Activated CD8-positive, alpha-beta T cell treated with anti-CD3 and anti-CD28 coated beads for 36 hours (primary cell): ENCODE measurements at places on chromosomes 13 and 19. TPM values are rescaled to one million over a fixed set of nuclear protein-coding genes. Genes with fewer than 3 reads are reported as not detected.

OR10H4 gene
- not detected for total RNA-seq

LILRA1 gene
- not detected for total RNA-seq

SPACA4 gene
- not detected for total RNA-seq

LILRA5 gene
- total RNA-seq: not detected

CPB2 gene
- not detected for total RNA-seq

CNFN gene
- not detected for total RNA-seq

MLLT1 gene
- total RNA-seq: 41.4 TPM

TIMM13 gene
- 121 TPM for total RNA-seq

- DNase-seq: no peak
These were observed 19.3 kb downstream of the PPP1R12C start for GRCh38 chr19:55097864-55098715.

- no peak for DNase-seq
These were observed 107.0 kb upstream of the RFC3 start for GRCh38 chr13:33710924-33711323.

DNA sequence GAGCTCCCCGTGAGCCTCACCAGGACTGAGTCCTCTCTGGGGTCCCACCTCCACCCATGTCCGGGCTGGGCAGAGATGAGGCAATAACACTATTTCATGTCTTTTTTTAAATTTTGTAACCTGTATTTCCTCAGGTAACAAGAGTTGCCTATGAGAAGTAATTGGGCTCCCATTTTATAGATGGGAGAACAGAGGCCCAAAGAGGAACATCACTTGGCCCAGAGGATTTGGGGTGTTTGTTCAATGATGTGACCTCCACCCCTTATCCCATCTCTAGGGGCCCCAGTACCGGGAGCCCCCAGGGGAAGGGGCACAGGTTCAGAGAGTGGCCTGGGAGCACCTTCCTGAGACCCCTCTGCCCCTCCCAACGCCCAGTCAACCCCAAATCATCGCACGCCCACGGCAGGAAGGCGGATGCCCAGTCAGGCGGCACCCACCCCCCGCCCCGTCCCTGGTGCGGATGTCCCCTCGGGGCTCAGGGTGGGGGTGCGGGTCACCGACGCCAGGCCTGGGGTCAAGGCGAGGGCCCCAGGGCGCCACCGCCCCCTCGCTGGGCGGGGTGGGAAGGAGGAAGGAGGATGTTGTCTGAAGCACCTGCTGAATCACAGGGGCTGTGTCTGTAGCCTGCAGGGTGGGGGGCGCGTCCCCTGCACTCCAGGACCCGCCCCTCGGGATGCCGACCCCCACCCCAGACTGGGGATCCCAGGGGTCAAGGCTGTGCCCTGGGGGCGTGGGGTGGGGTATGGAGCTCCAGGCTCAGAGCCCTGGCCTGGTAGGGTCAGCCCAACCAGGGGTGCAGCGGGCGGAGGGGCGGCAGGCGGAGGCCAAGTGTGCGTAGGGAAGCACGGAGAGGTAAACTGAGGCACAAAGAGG, 9.0 kb upstream of the CIRBP start:
- peak; percentile 83 for DNase-seq

DNA sequence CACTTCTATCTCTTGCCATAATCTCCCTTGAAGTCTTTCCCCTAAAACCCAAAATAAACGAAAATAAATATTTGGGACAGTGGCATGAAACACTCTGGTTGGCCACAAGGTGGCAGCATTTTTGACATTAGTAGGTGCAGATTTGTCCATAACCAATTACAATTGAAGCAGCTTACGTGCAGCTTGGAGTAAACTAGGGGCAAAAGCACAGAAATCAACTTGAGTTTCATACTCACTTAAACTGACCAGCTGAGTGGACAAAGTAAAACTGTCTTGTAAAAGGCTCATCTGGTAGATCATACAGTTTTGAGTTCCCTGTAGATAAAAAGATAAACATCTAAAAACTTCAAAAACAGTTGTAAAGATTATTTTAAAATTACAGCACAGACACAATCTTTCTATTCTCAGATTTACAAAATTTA, 18.8 kb downstream of the PDCD5 start:
- peak; percentile 52 for DNase-seq

DNA sequence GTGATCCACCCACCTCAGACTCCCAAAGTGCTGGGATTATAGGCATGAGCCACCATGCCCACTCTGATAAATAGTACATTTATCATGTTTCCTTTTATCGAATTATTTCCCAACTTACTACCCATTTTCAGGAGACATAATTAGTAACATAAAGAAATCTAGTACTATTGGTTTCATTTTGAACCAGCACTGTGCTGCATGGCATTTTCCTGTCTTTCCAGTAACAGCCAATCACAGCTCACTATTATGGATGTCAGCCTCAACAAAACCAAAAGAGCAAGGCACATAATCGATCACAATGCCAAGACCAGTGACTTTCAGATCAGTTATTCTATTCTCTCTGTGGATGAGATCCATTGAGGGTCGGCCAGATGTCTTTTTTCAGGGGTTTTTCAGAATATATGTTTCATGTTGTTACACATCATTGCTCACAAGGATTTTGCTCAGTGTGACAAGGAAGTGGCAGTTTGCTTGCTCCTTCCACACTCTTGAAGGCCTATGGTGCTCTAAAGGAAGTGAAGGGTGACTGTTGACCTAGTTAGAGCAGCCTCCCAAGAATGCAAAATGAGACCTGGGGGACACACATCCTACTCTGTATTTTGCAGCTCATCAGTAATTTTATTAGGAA, 233.4 kb downstream of the KCNRG start:
- no peak for DNase-seq

- DNase-seq: no peak
These were observed 112.8 kb downstream of the TDRD3 start for GRCh38 chr13:60509601-60510386.

DNA sequence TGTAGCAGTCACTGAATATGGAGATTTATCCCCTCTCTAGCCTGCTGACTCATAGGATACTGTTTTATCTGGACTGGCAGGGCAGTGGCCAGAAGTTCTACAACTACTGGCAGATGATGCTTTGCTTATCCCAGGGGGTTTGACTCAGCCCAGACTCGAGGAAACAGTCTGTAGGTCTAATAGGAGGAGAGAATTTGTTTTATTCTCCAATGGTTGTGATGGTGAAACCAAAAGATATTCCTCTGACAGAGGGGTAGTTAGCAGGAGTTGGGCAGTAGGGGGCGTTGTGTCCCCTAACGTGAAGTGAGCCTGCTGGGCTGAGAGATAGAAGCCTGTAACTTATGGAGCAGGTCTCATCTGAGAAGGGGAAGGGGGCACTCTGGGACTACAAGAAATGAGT, 74.9 kb downstream of the WTIP start:
- peak; percentile 59 for DNase-seq

GRCh38 chr19:27660428-27660827, 1552.5 kb downstream of the UQCRFS1 start:
- DNase-seq: no peak

DNA sequence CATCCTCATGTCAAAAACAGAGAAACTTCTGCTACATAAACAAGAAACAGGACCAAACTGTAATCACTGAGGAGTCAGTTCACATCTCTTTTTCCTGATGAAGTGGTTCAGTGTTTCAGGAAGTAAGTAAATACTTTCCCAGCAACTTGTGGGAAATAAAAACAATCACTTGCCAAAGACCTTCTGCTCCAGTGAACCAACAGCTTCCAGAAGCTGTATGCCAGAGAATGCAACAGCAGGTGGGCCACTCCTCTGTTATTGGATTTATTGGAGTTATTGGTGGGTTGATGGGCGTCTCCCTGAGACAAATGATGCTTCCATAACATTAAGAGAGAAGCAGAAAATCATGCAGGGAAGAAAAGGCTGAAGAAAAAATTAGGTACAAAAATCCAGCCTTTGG, 9.9 kb downstream of the SLC6A16 start:
- DNase-seq: no peak

DNA sequence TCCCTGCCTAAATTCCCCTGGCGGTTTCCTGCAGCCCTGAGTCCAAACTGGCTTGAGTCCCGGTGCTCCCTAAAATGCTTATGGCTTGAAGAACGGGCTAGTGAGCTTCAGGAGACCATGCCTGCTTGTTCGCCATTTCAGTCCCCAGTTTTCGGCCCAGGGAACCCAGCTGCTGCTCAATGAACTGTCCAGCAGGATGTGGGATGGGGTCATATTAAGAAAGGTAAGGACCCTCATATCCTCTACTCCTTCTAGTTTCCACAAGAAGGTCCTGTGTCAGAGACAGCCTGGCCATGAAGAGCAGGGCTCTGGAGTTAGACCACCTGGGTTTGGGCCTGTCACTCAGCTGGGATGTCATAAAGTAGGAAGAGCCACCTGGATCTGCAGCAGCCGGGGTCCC, 17.0 kb upstream of the SPC24 start:
- DNase-seq: no peak

DNA sequence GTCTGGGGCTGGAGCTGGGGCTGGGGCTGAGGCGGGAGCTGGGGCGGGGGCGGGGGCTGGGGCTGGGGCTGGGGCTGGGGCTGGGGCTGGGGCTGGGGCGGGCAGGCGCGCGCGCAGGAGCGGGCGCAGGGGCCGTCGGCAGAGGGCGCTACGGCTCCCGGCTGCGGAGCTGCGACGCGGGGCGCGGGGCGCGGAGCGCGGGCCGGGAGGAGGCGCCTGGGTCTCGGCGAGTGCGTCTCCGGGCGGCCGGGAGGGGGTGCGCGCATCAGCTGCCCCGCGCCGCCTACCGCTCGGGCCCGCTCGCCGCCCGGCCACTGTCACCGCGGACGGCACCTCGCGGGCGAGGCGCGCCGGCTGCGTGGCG, 422 bp upstream of the MTUS2 start:
- peak; percentile 53 for DNase-seq

DNA sequence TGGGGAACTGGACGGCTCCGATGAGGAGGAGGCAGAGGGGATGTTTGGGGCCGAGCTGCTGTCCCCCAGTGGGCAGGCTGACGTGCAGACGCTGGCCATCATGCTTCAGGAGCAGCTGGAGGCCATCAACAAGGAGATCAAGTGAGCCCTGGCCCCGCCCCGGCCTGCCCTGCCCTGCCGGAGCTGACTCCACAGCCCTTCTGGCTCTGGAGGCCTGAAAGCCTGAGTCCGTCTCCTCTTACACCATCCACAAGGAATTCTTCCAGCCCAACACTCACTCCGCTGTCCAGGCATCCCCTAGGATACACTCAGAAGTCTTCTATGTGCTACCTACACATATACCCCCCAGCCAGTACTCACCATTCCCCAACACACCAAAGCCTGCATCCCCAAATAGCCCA, 17.4 kb downstream of the PPFIA3 start:
- DNase-seq: no peak

GRCh38 chr19:28596561-28597071, 616.3 kb downstream of the UQCRFS1 start:
- DNase-seq: no peak

- no peak for DNase-seq
These were observed 72.3 kb upstream of the RFC3 start for GRCh38 chr13:33745370-33746324.

DNA sequence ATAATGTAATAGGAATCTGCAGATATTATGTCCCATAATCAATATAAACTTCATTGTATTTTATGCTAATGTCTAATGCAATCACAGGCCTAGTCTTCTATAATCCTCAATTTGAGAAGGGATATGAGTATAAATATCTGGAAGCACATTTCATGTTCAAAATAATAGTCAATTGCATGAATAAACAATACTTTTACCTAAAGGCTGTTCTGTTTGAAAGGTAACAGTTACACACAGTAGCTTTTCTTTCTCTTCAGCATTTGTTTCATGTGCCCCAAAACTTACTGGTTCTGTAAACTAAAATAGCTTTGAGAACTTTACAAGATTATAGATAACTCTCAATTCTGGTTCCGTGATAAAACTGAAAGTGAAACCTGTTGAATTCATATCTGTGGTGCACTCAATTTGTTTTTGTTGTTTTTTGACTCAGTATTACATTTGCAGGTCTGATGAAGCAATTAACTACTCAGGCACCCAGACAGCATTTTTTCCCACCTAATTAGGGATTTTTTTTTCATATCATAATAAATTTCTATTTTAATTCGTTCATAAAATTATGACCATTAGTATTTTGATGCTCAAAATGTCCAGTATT, 1193.8 kb downstream of the SLITRK1 start:
- DNase-seq: no peak

- DNase-seq: no peak
These were observed 2.5 kb downstream of the RPS9 start for GRCh38 chr19:54203151-54203611.

DNA sequence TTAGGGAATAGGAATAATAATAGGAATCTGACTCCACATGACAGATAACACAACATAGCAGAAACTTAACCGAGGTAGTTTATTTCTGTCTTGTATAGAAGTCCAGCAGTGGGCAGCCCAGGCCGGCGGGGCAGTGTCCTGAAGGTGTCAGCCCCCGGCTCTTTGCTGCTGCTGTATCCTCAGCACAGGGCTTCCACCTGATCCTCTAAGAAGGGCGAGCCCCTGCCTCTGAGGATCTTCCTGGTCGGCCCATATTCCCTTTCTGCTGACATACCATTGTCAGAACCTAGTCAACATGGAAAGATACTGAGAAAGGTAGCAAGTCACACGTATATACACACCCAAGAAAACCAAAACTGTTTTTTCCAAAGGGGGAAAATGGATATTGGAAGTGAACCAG, 56.2 kb upstream of the GPR183 start:
- no peak for DNase-seq

DNA sequence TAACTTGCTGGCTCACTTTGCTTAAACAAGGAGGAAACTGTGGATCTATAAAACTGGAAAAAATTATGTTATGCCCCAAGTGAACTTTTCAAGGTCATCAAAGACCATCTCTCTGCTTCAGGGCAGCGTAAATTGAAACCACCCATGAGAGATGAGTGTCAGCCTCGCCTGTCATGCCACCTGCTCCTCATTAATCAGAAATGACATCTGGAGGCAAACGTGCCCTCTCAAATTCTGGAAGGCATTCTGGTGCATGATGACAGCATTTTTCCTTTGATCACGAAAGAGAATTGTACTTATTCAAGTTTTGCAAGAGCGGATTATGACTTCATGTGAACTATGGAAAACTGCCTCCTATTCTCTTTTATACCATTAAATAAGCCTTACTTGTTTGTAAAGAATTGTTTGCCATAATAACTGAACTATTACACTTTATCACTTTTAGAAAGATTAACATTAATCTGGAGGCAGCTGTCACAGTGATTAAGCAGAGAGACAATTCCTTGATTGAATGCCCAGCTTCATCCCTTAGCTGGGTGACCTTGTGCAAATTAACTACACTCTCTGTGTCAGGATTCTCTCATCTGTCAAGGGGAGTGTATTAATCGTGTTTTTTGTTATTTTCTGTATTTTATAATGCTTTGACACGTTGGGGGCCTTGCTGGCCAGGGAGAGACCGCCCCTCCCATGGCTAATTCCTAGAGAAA, 17.0 kb upstream of the SACS start:
- no peak for DNase-seq

DNA sequence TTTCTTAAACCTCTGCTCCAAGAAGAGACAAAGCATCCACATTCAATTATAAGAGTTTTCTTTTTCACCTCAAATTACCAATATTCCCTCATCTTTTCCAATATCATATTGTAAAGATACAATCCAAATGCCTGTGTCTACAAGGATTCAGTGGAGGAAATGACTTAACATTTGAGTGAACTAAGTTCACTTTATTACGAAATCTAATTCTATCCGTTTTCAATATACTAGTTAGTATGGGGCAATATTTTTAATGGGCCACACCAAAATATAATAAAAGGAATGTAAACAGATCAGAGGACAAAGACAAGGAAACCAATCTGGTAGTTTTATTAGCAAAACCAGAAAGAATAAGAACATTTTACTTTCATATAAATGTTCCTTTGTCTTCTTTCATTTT, 136.0 kb downstream of the DCLK1 start:
- DNase-seq: no peak
